SJCRH30 (cell line): ENCODE measurements at places on chromosomes 5 and 9.
A peak's percentile ranks its signal among the peaks of the same experiment; 100 is the strongest.

GRCh38 chr5:538271-538771, 14.1 kb upstream of the SLC9A3 start:
- H3K4me1 ChIP-seq, result no peaks in the 10 kb centered on the region
- no peak overlapping the region for H3K4me3 ChIP-seq
- no peak for DNase-seq
- H3K27ac ChIP-seq, result no peak overlapping the region
- peaks cover 11% of the 10 kb centered on the region; the same call in 1 of the 2 replicates for H3K27me3 ChIP-seq
- H3K36me3 ChIP-seq, result no peaks in the 10 kb centered on the region

DNA sequence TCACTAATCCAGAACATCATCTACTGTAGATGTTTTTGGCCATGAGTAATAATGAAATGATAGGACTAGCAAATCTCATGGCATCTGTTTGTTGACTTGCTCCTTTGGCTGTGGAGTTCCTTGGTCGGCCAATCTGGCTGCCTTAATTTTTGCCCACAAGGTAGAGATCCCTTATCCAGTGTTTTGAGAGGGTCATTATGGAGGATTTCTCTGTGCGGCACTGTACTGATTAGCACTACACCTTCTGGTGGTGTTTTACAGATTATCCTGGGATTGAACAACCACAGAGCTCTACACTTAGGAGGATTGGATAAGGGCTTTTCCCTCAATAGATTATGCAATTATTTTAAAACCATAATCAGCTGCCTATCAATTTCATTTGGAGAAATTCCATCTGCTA, 3.2 kb upstream of the ENHO start:
- H3K36me3 ChIP-seq, result no peaks in the 10 kb centered on the region
- H3K4me3 ChIP-seq, result no peak overlapping the region
- H3K27ac ChIP-seq, result no peak overlapping the region
- DNase-seq, result no peak
- H3K27me3 ChIP-seq, result peaks cover 6% of the 10 kb centered on the region

GRCh38 chr5:40755093-40755406, 711 bp downstream of the TTC33 start:
- peak overlapping the region; percentile 87 for H3K4me3 ChIP-seq
- 0 out of 2 replicates have a peak, but pooled peaks cover 3% of the 10 kb centered on the region for H3K36me3 ChIP-seq
- H3K4me1 ChIP-seq, result peaks cover 6% of the 10 kb centered on the region; the same call in 1 of the 2 replicates

DNA sequence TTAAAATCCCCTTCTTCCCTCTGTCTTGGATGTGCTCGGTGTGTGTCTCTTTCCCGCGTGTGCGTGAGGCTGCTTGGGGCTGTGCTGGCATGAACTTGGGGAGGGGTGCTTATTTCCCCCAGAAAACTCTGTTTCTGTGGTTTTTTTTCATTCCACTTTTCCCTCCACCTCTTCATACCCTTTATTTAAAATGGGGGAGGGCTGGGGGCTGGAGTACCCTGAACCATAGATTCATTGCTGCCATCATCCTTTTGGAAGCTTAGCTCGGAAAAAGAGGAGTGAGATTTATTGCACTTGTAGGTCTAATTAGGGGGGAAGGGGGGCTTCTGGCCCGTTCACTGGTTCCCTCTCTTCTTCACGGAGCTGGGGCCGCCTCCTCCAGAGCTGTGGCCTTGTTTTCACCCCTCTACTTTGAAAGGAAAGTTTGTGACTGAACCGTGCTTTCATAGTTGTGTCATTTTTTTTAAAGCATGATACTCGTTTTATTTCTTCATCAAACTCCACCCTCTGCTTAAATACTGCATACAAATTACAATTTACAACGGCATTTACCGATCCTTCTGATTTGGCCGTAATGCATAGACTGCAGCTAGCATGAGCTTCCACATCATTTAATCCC, 2.9 kb downstream of the NR2F1 start:
- no peaks in the 10 kb centered on the region for H3K4me1 ChIP-seq
- DNase-seq, result peak; percentile 58
- H3K27me3 ChIP-seq, result no peaks in the 10 kb centered on the region
- H3K27ac ChIP-seq, result peak overlapping the region; percentile 41; the same call in 1 of the 2 replicates
- peak overlapping the region; percentile 65 for H3K4me3 ChIP-seq
- no peaks in the 10 kb centered on the region; the same call in none of the 2 replicates for H3K36me3 ChIP-seq

- DNase-seq, result no peak
- no peaks in the 10 kb centered on the region for H3K27me3 ChIP-seq
- H3K4me1 ChIP-seq, result peaks cover 41% of the 10 kb centered on the region
- no peak overlapping the region for H3K4me3 ChIP-seq
Observed at GRCh38 chr9:111963995-111964394, 67.4 kb downstream of the UGCG start.

- H3K4me3 ChIP-seq, result no peak overlapping the region
- 0 out of 2 replicates have a peak, but pooled peaks cover 3% of the 10 kb centered on the region for H3K27me3 ChIP-seq
- H3K4me1 ChIP-seq, result no peaks in the 10 kb centered on the region
- no peak for DNase-seq
- no peaks in the 10 kb centered on the region for H3K36me3 ChIP-seq
Observed at GRCh38 chr5:179439181-179439985, 94.1 kb upstream of the ADAMTS2 start.

DNA sequence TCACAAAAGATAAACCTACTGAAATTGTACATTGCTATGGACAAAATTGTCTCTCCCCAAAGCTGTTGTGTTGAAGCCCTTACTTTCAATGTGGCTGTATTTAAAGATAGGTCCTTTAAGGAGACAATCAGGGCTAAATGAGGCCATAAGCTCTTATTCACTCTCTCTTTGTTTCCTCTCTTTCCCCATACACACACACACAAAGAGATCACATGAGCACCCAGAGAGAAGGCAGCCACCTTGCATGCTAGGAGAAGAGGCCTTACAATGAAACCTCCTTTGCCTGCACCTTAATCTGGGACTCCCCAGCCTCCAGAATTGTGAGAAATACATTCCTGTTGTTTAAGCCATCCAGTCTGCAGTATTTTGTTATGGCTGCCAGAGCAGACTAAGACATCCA, 1295.6 kb upstream of the CDH6 start:
- H3K27ac ChIP-seq, result no peak overlapping the region
- no peaks in the 10 kb centered on the region for H3K4me1 ChIP-seq
- no peak overlapping the region for H3K4me3 ChIP-seq
- no peaks in the 10 kb centered on the region for H3K27me3 ChIP-seq
- H3K36me3 ChIP-seq, result no peaks in the 10 kb centered on the region
- DNase-seq, result no peak

DNA sequence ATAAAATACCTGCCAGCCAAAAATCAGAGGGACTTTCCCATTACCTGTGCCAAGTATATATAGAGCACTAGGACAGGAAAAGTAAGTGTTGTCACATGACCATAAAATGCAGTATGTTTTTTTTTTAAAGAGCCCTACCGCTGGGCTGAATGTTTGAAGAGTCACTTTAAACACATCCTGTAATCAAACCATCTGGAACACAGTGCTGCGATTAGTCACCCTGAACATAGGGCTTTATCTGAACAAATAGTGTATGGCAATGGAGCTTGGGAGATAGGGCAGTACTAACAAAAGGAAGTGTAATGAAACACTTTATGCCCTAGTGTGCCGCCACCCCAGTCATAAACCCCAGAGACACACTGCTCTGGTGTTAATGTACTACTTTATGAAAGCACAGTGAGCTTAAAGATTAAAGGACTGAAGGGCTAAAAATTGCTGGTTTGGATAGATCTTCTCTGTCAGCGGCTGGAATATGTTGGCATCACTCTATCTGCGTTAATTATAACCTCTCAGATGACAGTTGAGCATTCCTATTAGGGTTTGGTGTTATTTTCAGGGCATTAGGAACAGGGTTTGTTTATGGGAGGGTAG, 90.4 kb downstream of the ZNF608 start:
- H3K36me3 ChIP-seq, result no peaks in the 10 kb centered on the region
- peak overlapping the region; percentile 84 for H3K27ac ChIP-seq
- peak overlapping the region; percentile 17 for H3K4me3 ChIP-seq
- peak; percentile 87 for DNase-seq

- no peaks in the 10 kb centered on the region for H3K27me3 ChIP-seq
- H3K36me3 ChIP-seq, result peaks cover 2% of the 10 kb centered on the region
- 0 out of 2 replicates have a peak, but pooled peaks cover 8% of the 10 kb centered on the region for H3K4me1 ChIP-seq
- H3K4me3 ChIP-seq, result peak within 1 kb of the TSS; percentile 75
- H3K27ac ChIP-seq, result peak within 1 kb of the TSS; percentile 45
Observed at GRCh38 chr9:119368681-119369581, at the start of gene BRINP1. TSS of gene BRINP1 (minus strand) at chr9:119369435. CDS start at chr9:119313355, 56,080 bp downstream.

- H3K4me3 ChIP-seq, result no peak overlapping the region
- no peak overlapping the region for H3K27ac ChIP-seq
- no peaks in the 10 kb centered on the region for H3K27me3 ChIP-seq
Observed at GRCh38 chr5:11181940-11182339, 420.9 kb upstream of the DAP start.

- peak overlapping the region; percentile 86 for H3K4me3 ChIP-seq
- H3K4me1 ChIP-seq, result peaks cover 4% of the 10 kb centered on the region; the same call in 1 of the 2 replicates
- peak overlapping the region; percentile 96 for H3K27ac ChIP-seq
- DNase-seq, result peak; percentile 91
- H3K27me3 ChIP-seq, result no peaks in the 10 kb centered on the region
Observed at GRCh38 chr9:99819123-99819855, 2.4 kb upstream of the NR4A3 start.

DNA sequence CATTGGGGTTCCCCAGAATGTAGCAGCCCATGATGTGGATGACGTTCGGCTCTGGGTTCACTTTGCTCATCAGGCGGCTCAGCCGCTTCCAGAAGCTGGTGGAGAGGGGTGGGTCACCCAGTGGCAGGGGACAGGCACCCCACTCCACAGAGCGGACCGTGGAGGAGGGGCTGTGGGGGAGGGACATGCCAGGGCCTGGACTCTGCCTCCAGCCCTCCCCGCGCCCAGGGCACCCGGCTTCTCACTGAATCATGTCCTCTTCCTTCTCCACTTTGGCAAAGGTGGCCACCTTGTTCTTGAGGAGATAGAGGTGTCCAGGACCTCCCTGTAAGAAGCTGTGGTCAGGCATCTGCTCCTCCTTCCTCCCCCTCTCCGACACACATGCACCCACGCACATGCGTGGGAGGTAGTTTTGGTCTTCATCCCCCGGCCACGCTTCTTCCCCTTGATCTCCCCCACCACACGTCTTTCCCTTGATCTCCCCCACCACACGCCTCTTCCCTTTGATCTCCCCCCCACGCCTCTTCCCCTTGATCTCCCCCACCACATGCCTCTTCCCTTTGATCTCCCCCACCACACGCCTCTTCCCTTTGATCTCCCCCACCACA, 8.9 kb upstream of the ENTPD8 start:
- no peak overlapping the region for H3K4me3 ChIP-seq
- no peak for DNase-seq
- peaks cover 34% of the 10 kb centered on the region for H3K36me3 ChIP-seq
- peaks cover 5% of the 10 kb centered on the region for H3K4me1 ChIP-seq
- H3K27ac ChIP-seq, result no peak overlapping the region

DNA sequence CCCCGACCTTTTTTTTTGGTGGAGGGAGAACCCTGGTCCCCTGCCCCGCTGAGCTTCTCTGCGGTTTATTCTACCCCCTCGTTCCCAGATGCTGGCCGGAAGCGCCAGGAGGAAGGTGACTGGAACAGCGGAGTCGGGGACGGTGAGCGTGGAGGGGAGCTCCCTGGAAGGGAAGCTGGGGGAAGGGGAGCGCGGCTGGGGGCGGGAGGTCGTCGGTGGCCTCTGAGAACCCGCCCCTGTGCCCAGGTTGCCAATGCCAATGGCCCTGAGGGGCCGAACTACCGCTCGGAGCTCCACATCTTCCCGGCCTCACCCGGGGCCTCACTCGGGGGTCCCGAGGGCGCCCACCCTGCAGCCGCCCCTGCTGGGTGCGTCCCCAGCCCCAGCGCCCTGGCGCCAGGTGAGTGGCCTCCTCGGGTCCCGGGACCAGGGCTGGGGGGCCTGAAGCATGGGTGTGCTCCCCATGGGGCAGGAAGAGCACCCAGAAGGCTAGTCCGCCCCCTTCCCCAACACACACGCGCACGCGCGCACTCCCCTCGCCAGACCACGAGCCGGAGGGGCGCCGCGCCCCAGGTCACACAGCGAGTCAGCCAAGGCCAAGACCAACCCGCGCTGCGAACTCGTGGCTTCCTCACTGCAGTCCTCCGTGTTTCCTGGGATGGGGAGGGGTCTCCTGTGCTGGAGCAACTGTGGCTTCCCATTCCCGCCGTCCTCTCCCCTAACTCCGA, 10.6 kb downstream of the MYOZ3 start:
- no peak overlapping the region for H3K4me3 ChIP-seq
- H3K36me3 ChIP-seq, result no peaks in the 10 kb centered on the region
- peaks cover 4% of the 10 kb centered on the region; the same call in 1 of the 2 replicates for H3K27me3 ChIP-seq
- H3K27ac ChIP-seq, result no peak overlapping the region
- DNase-seq, result no peak

GRCh38 chr9:2859776-2860379, 16.0 kb upstream of the PUM3 start:
- no peaks in the 10 kb centered on the region for H3K27me3 ChIP-seq
- no peaks in the 10 kb centered on the region for H3K36me3 ChIP-seq
- no peak overlapping the region for H3K4me3 ChIP-seq
- peak; percentile 60 for DNase-seq
- no peaks in the 10 kb centered on the region for H3K4me1 ChIP-seq

- no peaks in the 10 kb centered on the region for H3K36me3 ChIP-seq
- no peak overlapping the region for H3K4me3 ChIP-seq
- H3K4me1 ChIP-seq, result peaks cover 12% of the 10 kb centered on the region; the same call in 1 of the 2 replicates
- no peaks in the 10 kb centered on the region for H3K27me3 ChIP-seq
Observed at GRCh38 chr9:95819636-95820035, 55.9 kb upstream of the ERCC6L2 start.

GRCh38 chr9:84850830-84851392, 181.4 kb downstream of the NTRK2 start:
- H3K4me1 ChIP-seq, result peaks cover 15% of the 10 kb centered on the region
- DNase-seq, result no peak
- no peak overlapping the region for H3K4me3 ChIP-seq
- H3K27me3 ChIP-seq, result no peaks in the 10 kb centered on the region; the same call in 1 of the 2 replicates
- H3K27ac ChIP-seq, result no peak overlapping the region
- H3K36me3 ChIP-seq, result no peaks in the 10 kb centered on the region

GRCh38 chr9:3825721-3826120, 299.9 kb upstream of the RFX3 start:
- H3K4me1 ChIP-seq, result no peaks in the 10 kb centered on the region
- no peaks in the 10 kb centered on the region for H3K36me3 ChIP-seq
- no peaks in the 10 kb centered on the region for H3K27me3 ChIP-seq
- DNase-seq, result no peak

DNA sequence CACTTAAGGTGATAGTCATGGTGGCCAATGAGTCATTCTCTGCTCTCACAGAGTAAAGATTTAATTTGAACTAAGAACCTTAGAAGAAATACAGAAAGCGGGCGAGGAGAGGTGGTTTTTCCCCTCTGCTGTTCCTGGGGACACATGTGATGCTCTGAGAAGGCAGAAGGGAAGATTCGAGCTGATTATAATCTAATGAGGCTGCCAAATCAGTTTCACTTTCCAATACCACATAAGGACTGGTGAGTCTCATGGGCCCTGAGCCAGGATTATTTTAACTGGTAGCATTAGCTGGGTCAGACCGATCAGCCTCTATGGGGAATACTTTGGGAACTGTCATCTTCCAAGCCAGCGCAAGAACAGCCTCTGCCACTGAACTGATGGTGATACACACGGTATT, 116.5 kb downstream of the SLC1A3 start:
- no peak for DNase-seq
- no peak overlapping the region for H3K4me3 ChIP-seq
- no peaks in the 10 kb centered on the region for H3K36me3 ChIP-seq
- H3K27ac ChIP-seq, result no peak overlapping the region
- peaks cover 5% of the 10 kb centered on the region; the same call in 1 of the 2 replicates for H3K4me1 ChIP-seq
- no peaks in the 10 kb centered on the region for H3K27me3 ChIP-seq

GRCh38 chr9:29212397-29213387, 1639.4 kb upstream of the C9orf72 start:
- H3K36me3 ChIP-seq, result no peaks in the 10 kb centered on the region
- H3K4me1 ChIP-seq, result no peaks in the 10 kb centered on the region
- peak overlapping the region; percentile 69 for H3K4me3 ChIP-seq
- no peak overlapping the region for H3K27ac ChIP-seq
